Ascending aorta (tissue), 2 donors: ENCODE measurements at places on chromosomes 3 and 15. TPM values are rescaled to one million over a fixed set of nuclear protein-coding genes. Genes with fewer than 3 reads are reported as not detected.

The CNTN4 gene
- 37.5 TPM for total RNA-seq

The MITF gene
- total RNA-seq: 27.4 TPM

DNA sequence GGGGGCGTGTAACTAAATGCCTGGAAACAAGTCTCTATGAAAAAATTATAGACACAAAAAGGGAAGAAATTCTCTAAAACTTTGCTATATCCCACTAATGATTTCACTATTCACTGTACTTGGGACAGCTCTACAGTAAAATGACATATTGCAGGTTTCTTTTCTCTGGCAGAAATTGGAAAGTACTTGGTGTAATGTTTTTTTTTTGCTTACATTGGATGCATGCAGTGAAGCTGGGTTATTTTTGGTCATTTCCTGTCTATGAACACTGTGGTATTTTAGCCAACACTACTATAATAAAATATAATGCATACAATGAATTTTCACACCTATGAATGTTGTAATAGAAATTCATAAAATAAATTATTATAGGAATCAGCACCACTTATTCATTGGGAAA lies 109.7 kb downstream of the LRRC49 start:
- no peaks in the 10 kb centered on the region for H3K36me3 ChIP-seq
- peaks cover 6% of the 10 kb centered on the region for H3K4me1 ChIP-seq
- H3K27me3 ChIP-seq: no peaks in the 10 kb centered on the region
- H3K27ac ChIP-seq: peak overlapping the region; percentile 5

DNA sequence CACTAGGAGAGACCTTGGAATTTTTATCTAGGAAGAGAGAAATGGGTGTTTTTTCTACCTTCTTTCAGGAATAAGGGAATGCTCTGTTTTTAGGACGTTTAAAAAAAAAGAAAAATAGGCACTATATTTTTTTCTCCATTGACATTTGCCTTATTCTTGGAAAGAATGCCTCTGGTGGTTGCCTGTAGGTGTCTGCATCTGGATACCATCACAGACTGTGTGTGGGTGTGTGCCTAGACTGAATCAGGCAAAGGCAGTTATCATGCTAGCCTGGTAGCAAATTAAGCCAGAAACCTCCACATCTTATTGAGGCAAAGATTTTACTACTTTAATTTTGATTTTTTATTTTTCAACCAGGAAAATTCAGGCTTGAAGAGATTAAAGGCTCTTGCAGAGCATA lies 513.6 kb upstream of the KCNMB2 start:
- DNase-seq: no peak
- H3K27me3 ChIP-seq: no peaks in the 10 kb centered on the region
- no peak overlapping the region for H3K4me3 ChIP-seq
- H3K36me3 ChIP-seq: no peaks in the 10 kb centered on the region
- H3K27ac ChIP-seq: no peak overlapping the region
- H3K4me1 ChIP-seq: no peaks in the 10 kb centered on the region

DNA sequence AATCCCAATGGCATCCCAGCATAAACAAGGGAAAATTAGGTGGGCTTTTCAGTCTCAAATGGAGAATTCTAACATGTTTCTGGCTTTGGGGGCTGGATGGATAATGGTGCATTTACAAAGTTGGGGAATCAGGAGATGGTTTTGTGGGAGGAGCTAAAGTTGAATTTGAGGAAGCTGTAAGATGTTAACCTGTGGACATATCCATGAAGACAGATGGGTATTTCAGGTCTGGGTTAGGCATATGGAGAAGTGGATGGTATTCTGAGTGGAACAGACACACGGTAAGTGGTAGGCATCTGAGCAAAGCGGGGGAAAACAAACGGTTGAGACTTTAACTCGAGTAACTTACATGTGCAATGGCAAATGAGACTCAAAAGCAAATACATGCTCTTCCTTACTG lies 1.7 kb upstream of the LMLN start:
- H3K36me3 ChIP-seq: peaks cover 31% of the 10 kb centered on the region
- peak overlapping the region; percentile 22 for H3K27ac ChIP-seq
- no peak overlapping the region for H3K4me3 ChIP-seq
- no peaks in the 10 kb centered on the region for H3K27me3 ChIP-seq

DNA sequence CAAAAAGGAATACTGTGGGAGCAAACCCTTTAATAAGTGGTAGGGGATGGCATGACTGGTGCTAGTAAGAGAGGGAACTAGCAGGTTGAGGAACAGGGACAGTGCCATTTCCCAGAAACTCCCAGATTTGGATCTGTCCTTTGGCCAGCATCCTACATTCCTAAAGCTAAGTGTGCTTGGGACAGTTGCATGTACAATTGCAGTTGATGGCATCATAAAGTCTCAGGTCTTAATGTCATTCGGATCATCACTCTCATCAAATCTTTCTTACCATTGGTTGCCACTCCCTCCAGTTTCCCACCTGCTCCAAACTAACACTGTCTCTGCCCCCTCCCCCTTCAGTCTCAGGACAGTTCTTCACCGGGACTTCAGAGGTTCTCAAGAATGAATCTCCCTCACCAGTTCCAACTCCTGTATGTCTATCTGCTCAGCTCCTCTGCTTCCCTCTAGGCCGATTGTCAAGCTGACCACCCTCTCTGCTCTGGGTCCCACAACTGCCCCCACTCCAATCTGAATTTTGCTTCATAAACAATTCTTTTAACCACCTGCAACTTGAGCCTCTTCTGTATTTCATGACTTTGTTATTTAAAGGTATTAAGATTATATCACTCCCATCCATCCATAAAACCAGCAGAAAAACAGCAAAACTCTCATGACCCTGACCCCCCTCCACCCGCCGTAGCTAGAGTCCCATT lies 260.8 kb downstream of the CGGBP1 start:
- no peak overlapping the region for H3K4me3 ChIP-seq
- no peaks in the 10 kb centered on the region for H3K4me1 ChIP-seq
- H3K36me3 ChIP-seq: no peaks in the 10 kb centered on the region
- no peak overlapping the region for H3K27ac ChIP-seq

DNA sequence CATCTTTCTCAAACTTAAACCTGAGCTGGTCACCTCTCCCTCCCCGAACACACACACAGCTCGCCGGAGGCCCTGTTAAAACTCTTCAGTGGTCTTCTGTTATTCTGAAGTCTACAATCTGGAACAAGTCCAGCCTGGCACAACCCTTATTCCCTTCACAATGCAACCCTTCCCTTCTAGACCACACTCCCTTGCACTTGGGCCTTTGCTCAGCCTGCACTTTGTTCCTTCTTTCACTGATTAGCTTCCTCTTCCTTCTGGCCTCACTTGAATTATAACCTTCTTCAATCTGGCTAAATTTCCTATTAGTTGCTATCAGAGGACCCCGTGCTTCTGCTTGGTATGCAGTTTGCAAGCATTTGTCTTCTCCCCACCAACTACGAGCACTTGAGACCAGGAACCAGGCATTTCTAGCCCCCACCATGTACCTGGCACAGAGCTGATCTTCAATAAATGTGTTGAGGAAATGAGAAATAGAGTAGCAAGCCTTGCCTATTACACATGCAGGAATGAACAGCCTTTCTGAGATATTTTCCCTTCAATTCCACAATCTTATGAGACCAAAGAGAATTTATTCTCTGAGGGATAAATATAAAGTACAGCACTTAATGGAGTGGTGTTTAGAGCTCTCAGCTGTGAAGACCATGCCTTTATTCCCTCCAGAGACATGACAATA lies 663.1 kb upstream of the ADAMTS9 start:
- DNase-seq: no peak
- H3K4me1 ChIP-seq: no peaks in the 10 kb centered on the region

GRCh38 chr15:68305420-68305871 lies 27.9 kb downstream of the FEM1B start:
- H3K27me3 ChIP-seq: no peaks in the 10 kb centered on the region
- H3K36me3 ChIP-seq: peaks cover 61% of the 10 kb centered on the region
- H3K27ac ChIP-seq: peak overlapping the region; percentile 85
- H3K4me1 ChIP-seq: peaks cover 3% of the 10 kb centered on the region
- no peak for DNase-seq

DNA sequence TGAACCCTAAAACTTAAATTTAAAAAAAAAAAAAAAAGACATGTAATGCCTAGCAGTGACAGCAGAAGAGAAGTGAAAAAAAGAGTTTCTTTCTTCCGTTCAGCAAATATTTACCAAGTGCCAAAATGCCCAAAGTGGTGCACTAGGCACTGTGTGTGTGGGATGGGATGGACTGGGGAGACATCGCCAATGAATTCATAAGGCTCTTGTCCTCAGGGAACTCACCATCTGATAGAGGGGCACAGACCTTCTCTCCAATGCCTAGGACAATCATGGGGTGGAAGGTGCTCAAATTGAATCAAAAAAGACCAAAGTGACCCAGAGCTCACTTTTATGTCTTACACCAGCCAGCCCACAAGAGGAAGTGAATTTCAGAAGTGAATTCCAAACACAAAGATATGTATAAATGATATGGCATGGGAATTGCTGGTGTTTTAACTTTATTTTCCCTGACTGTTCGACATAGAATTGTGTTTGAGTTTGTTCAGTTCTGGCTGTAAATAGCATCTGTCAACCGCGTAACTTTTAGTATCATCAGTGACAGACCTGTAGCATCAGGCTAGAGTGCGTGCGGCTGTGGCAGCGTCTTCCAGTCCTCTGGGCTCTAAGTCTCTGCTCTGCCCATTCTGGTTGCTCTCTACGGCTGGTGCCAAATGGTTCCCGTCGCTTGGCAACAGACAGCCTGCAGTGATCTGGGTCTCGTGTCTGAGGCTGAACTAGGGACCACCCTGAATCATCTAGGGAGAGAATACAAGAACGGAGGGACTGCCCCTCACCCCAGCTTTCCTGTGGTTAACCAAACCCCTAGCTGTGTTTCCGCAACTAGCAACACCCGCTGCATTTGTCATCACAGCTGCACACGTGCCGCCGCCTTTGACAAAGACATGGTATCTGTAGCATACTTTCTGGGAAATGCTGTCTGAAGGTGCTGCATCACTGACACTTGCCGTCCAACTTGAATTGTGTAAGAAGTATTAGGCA lies 154.0 kb upstream of the THBS1 start:
- no peaks in the 10 kb centered on the region for H3K36me3 ChIP-seq
- H3K4me1 ChIP-seq: no peaks in the 10 kb centered on the region
- no peak overlapping the region for H3K4me3 ChIP-seq
- H3K27ac ChIP-seq: no peak overlapping the region
- no peaks in the 10 kb centered on the region for H3K27me3 ChIP-seq
